ENCODE measurements at places on chromosomes 1 and 21.

- DNase-seq, result peak; percentile 89
Observed at GRCh38 chr1:11908095-11908675, 18.0 kb downstream of the KIAA2013 start.

GRCh38 chr1:248596615-248597014 lies 885 bp downstream of the OR2T10 start:
- DNase-seq, result no peak

GRCh38 chr1:48341221-48341620 lies 118.7 kb downstream of the SLC5A9 start:
- no peak for DNase-seq

- no peak for DNase-seq
Observed at GRCh38 chr1:197685785-197686184, 89.5 kb downstream of the DENND1B start.

DNA sequence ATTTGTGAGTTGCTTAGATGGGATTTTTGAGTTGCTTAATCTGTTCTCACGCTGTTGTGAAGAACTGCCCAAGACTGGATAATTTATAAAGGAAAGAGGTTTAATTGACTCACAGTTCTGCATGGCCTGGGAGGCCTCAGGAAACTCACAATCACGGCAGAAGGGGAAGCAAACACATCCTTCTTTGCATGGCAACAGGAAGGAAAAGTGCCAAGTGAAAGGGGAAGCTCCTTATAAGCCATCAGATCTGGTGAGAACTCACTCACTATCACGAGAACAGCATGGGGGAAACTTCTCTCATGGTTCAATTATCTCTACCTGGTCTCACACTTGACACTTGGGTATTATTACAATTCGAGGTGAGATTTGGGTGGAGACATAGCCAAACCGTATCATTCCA lies 10.3 kb downstream of the CLIC6 start:
- DNase-seq, result no peak

- DNase-seq, result no peak
Observed at GRCh38 chr21:34911360-34911759, 137.7 kb downstream of the RUNX1 start.

DNA sequence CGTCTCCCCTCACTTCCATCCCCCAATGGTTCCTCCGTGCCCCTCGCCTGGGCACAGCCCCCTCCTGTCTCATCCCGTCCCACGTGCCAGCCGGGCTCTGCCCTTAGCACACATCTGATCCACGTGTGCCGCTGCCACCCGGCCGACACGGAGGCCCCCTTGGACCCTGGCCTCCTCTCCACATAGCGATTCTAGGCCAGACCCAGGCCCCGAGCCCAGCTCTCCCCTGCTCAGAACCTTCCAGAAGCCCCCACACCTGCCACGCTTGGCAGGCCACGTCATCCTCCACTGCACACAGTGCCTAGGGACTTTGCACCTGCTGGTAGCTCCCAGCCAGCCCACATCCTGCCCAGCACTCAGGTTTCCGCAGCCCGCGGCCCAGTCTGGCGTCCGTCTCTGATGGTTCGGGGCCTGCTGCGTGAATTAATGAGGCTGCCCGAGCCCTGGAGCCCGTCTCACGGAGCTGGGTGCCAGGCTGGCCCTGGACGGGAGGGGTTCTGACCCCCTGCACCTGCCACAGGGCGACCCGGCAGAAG lies 20.1 kb downstream of the PLCH2 start:
- DNase-seq, result no peak

DNA sequence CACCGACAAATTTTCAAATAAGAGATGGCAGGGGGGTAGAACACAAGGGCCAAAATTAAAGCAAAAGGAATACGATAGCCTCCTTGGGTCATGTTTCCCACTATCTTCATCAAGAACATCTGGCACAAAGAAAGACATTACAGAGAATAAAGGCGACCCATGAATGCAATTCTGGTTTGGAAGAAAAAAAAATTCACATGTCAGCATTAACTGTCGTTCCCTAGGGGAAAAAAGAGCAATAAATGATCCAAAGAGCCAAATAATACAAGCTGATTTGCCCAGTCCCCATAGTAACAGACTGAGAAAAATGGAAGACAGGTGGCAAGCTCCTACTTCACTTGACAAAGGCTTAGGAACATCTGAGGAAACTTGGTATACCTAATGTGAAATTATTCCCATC lies 4.5 kb downstream of the STIL start:
- no peak for DNase-seq

GRCh38 chr1:117596023-117596720 lies 9.7 kb upstream of the TENT5C start:
- DNase-seq, result no peak

GRCh38 chr1:172476218-172476811 lies 32.4 kb upstream of the PIGC start:
- no peak for DNase-seq

GRCh38 chr1:47023268-47024140 lies at the start of gene CYP4X1:
TSS of gene CYP4X1 (plus strand) at chr1:47023669. CDS start at chr1:47023818, 149 bp downstream.
- peak; percentile 55 for DNase-seq

- DNase-seq, result no peak
Observed at GRCh38 chr1:53628286-53628955, 110.5 kb downstream of the GLIS1 start.

DNA sequence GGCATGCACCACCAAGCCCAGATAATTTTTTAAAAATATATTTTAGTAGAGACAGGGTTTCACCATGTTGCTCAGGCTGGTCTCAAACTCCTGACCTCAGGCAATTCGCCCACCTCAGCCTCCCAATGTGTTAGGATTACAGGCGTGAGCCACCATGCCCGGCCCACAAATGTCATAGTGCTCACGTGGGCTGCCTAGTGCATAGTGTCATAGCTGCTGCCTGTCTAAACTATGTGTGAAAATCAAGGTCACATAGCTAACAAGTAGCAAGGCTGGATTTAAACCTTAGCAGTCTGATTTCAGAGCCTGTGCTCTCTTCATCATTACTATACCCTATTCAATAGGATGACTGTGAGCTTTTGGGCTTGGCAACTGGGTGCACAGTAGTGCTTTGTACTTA lies 10.3 kb downstream of the C1orf141 start:
- DNase-seq, result no peak

DNA sequence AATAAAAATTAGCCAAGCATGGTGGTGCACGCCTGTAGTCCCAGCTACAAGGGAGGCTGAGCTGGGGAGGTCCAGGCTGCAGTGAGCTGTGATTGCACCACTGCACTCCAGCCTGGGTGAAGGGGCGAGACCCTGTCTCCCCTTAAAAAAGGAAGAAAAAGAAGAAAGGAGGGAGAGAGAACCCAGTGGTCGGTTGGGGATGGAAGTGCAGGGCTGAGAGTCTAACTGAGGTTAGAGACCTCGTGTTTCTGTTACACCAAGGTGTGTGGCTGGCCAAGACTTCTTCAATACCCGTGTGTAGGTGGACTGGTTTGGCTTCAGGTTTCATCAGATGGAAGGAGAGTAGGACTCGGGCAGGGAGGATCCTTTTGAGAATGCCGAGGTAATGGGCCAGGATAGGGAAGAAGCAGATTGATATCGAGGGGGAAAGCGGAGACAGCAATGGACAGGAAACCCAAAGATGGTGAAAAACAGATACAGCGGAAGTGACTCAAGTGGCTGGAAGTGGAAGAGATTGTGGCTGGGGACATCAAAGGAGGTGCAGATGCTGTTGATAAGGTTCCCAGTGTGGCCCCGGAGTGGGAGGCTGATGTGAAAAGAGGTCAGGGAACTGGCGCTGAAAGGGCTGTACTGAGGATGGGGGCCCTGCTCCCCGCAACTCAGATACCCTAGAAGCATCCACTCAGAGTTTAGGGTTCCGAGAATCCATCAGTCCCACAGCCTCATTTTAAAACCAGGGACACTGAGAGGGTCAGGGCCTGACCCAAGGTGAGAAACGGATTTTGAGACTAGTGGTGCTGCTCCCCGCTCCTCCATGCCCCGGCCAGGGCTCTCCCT lies 681 bp upstream of the UBXN10 start:
- DNase-seq, result no peak

DNA sequence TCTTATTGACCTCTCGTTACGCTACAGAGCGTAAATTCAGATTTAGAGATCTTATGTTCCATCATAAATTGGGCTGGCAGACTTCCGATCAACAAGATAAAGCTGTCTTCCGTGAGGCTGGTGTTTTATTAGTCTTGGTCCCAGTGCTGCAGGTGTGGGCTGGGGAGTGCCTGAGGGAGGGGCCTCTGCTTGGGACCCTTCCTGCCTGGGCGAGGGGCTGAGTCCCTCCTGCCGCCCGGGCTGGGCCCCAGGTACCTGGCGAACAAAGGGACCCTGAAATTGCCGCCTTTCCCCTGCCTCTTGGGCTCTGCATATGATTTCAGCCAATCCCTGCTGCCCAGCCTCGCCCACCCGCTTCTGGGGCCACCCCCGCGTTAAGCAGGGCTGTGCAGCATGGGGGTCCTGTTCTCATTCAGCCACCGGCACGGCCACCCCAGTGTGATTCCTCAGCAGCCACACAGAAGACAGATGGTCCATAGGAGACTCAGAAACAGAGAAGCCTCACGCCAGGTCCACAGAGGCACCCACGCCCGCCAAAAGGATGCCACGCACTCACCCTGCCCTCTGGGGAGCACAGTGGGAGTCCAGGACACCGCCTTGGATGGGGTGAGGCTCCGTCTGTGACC lies 6.1 kb upstream of the SAMD11 start:
- no peak for DNase-seq

GRCh38 chr1:76867342-76868130 lies at the start of gene ST6GALNAC5:
TSS of gene ST6GALNAC5 (plus strand) at chr1:76867480.
- no peak for DNase-seq

GRCh38 chr1:53539711-53540603 lies 80.8 kb downstream of the DMRTB1 start:
- DNase-seq, result no peak

- DNase-seq, result no peak
Observed at GRCh38 chr1:233868461-233868860, 36.0 kb upstream of the SLC35F3 start.

DNA sequence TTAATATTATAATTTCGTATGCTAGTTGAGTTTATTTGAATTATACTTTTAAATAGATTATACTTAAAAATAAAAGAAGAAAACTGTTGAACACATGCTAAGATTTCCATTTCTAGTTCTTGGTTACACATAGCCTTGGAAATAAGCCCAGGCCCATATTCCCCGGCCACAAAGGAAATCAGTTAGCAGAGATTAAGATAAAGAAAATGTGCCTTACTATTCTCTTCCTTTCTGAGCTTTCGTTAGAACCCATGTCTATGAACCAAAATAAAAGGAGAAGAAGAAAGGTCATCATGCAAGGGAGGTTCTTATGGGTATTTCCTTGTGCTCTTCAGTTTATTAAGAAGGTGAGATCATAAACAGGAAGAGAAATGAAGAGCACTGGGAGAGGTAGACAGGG lies 32.3 kb upstream of the CRP start:
- DNase-seq, result no peak

GRCh38 chr1:169585181-169585580 lies 1.1 kb downstream of the F5 start:
- no peak for DNase-seq

- peak; percentile 9 for DNase-seq
Observed at GRCh38 chr1:162550925-162551324, 10.6 kb upstream of the UAP1 start.

- no peak for DNase-seq
Observed at GRCh38 chr1:70554341-70554740, 143.3 kb downstream of the CTH start.
